ENCODE measurements at places on chromosomes 3 and 15.

DNA sequence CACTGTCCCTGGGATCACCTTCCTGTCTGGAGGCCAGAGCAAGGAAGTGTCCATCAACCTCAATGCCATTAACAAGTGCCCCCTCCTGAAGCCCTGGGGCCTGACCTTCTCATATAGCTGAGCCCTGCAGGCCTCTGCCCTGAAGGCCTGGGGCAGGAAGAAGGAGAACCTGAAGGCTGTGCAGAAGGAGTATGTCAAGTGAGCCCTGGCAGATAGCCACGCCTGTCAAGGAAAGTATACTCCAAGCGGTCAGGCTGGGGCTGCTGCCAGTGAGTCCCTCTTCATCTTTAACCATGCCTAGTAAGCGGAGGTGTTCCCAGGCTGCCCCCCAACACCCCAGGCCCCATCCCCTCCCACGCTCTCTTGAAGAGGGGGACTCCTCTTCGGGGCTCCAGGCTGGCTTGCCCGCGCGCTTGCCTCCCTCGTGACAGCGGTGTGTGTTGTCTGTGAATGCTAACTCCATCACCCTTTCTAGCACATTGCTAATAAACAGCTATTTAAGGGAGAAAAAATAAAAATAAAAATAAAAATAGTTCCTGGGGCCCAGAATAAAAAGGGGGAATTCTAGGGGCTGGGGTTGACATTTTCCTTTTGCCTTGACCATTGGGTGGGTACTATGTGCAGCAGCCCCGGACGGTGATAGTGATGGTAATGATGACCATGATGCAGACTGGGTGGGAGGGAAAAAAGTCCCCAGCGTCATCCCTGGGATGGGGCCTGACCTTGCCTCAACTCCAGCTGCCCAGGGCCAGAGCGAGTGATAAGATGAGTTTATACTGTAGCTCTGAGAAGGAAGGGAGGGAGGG is 3.3 kb upstream of the ALAS1 start:
- DNase-seq: peak; percentile 31

DNA sequence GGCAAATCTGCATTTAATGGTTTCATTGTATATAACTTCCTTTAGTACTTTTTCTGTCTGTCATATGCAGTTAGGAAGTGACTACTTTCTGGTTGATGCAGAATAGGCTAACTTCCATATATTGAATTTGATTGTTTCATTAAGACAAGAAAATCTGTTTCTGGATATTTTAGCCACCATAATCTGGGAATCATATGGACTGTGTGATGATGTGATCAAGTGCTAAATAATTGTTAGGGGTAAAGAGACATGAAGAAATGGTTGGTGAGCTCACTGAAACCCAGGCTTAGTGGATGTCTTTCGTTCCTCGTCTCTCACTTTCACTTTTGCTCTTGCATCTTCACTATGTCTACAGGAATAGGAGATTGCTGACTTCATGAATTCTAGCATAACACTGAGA is 3.5 kb upstream of the MNS1 start:
- DNase-seq: no peak

- DNase-seq: no peak
Observed at GRCh38 chr15:77436822-77437221, 16.1 kb downstream of the HMG20A start.

DNA sequence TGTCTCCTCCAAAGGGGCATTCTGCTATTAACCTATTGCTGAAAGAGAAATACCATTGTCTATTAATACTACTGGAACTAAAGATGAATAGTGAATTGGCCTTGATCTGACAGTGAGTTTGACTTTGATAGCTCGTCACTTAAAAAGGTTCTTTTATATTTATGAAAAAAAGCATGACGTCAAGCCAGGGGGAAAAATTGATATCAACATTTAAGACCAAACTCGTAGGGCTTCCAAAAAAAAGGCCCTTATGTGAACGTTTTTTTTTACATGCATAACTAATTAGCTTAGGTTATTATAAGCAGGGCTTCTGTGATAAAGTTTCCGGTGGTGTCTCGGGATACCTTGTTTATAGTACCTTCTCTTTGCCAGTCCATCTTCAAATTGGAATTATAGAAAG is 63.3 kb upstream of the SAMMSON start:
- no peak for DNase-seq

DNA sequence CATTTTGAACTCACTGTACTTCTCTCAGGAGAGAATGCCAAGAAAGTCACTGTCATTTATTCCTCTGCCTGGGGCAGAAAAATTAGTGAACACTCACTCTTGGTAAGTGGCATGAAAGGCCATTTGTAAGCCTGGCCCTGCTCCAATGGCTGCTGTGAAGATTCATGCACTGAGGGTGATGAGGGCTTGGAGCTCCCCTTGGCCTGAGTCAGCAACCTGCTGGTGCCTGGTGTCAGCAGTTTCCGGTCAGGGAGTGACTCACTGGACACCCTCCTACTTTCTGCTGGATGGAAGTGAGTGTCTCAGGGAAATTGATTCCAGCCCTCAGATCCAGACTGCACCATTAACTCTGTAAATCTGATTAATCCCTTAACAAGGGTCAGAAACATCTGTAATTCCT is 37.6 kb downstream of the TRA2B start:
- peak; percentile 82 for DNase-seq

- no peak for DNase-seq
Observed at GRCh38 chr15:33524274-33524673, 213.5 kb downstream of the RYR3 start.

DNA sequence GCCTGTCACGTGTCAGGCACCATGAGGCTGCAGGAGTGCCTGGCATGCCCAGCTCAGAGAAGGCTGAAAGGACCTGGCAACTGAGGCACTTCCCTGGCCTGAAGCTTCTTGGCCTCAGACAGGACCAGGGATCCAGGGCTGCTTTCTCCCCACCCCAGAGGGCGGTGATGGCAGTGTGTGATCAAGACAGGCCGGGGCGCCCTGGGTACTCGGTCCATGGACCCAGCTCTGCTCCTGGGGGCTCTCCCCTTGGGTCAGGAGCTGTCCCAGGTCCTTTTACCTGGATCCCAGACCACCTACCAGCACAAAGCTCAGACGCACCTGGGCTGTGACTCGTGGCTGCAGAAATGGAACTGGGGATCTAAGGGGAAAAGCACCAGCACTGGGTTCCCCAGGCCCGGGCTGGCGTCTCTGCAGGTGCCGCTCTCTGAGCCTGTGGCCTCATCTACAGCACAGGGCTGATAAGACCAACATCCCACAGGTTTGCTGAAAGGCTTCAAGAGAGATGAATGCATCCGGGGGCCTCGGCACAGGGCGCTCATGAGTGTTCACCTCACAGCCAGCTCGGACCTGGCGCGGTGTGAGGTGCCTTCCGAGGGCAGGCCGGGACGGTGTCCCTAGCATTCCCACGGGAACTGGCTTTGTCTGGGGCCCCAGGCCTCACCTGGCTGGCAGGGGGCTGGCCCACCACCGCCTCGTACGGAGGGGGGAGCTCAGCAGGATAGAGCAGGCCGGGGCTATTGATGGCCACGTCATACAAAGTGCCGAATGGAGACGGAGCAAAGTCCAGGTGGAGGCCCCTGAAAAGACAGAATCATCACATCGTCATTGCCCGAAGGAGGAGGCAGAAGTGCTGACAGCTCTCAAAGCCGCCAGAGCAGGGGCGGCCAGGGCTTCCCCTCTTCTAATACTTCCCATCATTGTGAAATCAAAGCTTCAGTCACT is 133.6 kb downstream of the NSMCE3 start:
- no peak for DNase-seq

DNA sequence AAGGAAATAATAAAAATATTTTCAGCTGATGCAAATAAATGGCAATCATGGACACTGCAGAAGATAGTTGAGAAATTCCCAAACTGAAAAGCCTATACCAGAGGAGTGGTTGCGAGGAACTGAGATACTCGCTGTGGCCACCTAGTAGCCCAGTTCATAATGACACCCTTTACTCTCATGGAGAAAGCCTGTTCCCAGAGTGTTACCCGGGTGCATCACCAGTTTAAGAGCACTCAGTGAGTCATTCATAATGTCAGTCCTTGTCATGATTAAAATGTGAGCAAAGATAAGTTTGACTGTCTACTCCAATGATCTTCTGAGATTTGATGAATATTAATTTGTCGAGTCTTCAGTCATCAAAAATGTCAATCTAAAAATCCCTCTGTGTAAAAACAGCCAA is 138.4 kb upstream of the LRRC3B start:
- DNase-seq: no peak

DNA sequence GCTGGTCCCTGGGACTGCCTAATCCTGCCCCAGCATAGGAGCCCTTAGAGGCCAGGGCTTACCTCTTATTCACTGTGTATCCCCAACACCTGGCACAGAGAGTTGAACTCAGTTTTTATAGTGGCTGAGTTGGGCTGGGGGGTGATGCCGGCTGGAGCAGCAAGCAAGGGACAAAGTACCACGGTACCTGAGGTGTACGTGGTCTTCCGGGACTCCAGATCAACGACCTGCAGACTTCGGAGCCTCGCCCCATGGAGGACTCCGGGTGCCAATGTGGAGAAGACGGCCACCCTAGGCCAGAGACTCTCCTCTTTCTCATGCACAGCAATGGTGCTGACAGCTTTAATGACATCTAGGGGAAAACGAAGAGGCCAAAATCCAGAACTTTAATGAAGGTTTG is 8.1 kb downstream of the WDR73 start:
- DNase-seq: no peak

GRCh38 chr15:40498891-40499290 is 28.1 kb downstream of the CHST14 start:
- DNase-seq: no peak

DNA sequence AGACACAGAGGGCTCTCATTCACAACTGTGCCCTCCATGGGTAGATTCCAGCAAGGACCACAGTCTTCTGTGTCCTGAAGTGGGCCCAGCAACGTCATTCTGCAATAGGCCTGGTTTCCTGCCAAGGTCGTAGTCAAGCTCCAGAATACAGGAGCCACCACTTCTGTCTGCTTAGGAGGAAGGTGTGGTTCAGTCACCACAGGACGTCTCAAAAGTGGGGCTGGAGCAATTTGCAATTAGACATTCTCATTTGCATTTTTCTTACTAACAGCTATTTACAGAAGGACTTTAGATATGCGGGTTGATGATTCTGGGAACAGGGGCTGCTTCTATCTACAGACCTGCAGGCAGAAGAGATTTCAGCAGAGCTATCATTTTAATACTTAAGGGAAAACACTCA is 58.7 kb upstream of the MYRIP start:
- DNase-seq: no peak

- DNase-seq: no peak
Observed at GRCh38 chr3:115549071-115549470, 74.2 kb upstream of the GAP43 start.

DNA sequence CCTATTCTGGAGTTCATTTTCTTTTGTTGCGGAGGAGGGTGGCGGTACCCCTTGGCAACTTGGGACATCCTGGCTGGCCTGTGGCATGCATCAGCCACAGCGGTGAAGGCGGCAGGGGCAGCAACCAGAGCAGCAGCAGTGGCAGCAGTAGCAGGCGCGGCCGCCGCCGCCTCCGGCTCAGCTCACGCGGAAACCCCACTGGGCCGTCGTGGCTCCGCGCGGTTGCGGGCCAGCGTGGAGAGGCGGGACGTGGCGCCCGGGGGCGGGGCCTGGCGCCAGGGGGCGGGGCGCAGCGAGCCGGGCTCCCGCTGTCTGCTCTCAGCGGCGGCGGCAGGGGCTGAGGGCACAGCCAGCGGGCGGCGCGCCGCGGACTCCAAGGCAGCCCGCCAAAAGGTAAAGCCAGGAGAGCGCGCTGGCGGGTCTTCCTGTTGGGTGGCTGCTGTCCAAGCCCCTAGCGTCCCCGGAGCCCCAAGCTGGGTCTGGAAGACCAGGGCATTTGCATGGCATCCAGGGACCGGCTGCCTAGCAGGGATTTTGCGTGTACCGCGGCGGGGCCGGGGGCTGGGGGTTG is 334.4 kb upstream of the THRB start:
- DNase-seq: peak; percentile 13

DNA sequence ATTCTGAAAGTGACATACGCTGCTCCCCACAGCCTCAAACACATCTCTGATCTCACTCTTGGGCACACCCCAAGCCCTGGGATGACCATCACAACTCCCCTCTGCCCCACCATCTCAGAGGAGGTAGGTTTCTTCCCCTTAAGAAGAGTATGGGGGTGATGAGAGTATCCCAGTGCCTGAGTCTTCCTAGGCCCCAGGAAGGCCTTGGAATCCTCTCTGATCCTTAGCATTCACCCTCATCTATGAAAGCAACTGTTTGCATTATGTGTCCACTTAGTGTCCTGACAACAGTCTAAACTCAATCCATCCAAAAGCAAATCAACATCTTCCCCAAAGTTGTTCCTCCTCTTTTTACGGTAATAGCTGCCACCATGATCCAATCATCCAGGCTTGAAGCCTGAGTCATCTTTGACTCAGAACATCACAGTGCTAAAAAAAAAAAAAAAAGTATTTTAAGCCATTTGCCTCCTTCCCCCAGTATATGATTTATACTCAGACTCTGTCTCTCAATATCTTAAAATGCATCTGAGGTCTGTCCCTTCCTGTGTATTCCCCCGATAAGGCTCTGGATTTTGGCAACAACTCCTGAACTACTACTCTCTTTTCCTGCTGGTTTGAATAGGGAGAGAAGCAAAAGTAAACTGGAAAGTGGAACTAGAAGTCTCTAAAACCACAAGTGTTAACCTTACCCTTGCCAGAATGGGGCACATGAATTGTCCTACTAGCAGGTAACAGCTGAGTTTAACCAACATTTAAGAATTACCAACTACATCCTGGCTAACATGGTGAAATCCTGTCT is 22.5 kb downstream of the POPDC2 start:
- peak; percentile 78 for DNase-seq

- no peak for DNase-seq
Observed at GRCh38 chr3:11248596-11248995, 23.6 kb upstream of the ATG7 start.

DNA sequence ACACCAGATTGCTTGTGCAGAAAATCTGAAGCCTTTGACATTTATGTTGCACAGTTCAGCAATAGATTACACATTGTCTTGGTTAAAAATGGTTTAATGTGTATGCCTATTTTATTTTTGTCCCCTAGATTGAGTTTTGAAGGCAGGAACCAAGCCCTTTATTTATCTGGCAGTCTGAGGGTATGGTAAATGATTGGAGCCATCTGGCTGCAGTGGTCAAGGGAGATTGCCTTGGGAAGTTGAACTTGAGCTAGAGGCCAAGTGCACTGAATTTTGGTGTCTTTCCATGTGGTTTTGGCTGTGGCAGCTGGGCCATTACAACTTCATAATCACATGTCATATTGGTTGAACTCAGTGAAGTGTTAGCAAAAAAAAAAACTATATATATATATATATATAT is 248.7 kb upstream of the C2CD4B start:
- DNase-seq: no peak

- DNase-seq: no peak
Observed at GRCh38 chr3:42804831-42805132, 492 bp upstream of the HIGD1A start.

DNA sequence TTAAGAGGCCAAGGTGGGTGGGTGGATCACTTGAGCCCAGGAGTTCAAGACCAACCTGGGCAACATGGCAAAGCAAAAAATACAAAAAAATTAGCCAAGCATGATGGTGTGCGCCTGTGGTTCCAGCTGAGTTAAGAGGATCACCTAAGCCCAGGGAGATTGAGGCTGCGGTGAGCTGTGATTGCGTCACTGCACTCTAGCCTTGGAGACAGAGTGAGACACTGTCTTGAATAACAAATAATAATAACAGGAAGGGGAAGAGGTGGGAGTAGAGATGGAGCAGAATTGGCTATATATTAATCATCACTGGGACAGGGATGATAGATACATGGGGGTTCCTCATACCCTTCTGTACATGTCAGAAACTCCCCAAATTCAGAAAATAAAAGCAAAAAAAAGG is 23.8 kb upstream of the NMB start:
- DNase-seq: peak; percentile 83

Data from cardiac muscle cell (in vitro differentiated cells and primary cell).